ENCODE measurements at places on chromosomes 5 and 9. TPM values are rescaled to one million over a fixed set of nuclear protein-coding genes. Genes with fewer than 3 reads are reported as not detected.

Gene RANBP17
- total RNA-seq = 15.0 TPM

Gene CTXN3
- not detected for total RNA-seq

Gene SLC36A3
- total RNA-seq = not detected

Gene ZNF879
- 2.4 TPM for total RNA-seq

GRCh38 chr9:98047002-98047401, 9.5 kb upstream of the NANS start:
- no peak for DNase-seq

GRCh38 chr9:126097679-126098078, 228.9 kb upstream of the MVB12B start:
- DNase-seq = no peak

- DNase-seq = no peak
Observed at GRCh38 chr5:28505121-28505520, 1466.7 kb upstream of the CDH9 start.

GRCh38 chr9:86099701-86100364, 475 bp upstream of the GOLM1 start:
- no peak for DNase-seq

DNA sequence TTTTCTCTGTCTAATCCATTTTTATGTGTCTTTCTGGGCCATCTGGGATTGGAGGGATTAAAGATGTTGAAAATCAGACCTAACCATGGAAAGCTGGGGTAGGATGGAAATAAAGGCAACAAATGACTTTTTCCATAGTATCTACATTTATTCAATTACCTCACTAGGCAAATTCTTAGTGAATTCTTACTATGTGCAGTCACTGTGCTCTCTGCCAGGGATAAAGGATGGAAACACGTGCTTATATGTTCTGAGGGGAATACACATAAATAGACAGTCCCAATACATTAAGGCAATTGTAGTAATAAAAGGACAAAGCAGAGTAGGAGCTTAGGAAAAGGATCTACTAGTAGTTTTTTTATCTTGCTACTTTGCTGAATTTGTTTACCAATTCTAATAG, 214.2 kb downstream of the PRR16 start:
- no peak for DNase-seq

Data from epithelial cell of proximal tubule (primary cell).